Dorsolateral prefrontal cortex (tissue), 122 donors: ENCODE measurements at places on chromosomes 1 and 21.

DNA sequence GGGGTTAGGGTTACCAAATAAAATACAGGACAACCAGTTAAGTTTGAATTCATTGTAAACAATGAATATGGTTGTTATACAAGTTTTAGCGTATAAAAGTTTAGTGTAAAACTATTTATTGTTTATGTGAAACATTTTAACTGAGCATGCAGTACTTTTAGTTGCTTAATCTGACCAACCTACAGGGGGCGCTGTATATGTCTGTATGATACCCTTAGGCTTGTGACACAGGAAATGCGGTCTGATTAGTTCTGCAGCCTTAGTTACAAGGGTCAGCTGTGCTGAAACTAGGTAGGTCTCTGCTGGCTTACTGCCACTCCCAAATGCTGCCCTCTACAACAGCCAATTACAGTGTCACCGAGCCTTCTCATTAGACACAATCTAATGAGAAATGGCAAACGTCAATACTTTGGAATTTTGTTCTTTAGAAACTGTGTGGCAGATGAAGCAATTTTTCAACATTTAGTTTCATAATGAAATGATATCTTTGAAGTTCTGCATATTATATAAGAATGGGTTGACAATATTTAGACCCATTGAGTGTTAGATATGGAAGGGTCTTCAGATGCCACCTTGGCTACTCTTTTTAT, 56.2 kb downstream of the NTNG1 start:
- no peak for DNase-seq

DNA sequence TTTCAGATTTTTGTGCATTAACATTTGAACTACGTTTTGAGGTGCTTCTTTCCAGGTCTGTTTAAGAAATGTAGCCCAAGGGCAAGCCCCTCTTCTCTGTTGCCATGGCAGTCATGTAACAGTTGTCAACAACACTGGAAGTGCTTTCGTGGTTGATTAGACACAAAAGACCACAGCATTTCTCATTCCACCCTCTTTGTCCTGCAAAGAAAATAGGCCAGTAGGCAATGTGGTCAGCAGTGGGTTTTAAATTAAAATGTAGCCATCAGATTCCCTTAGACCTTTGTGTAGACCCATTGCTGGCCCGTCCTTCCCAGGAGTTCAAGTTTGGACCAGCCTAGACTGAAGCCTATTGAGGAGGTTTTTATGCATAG, 35.4 kb downstream of the VANGL1 start:
- no peak for DNase-seq

- DNase-seq = no peak
These were observed 3.3 kb downstream of the LHX4 start for GRCh38 chr1:180233191-180234011.

GRCh38 chr1:170521818-170522217, 10.1 kb upstream of the GORAB start:
- no peak for DNase-seq

DNA sequence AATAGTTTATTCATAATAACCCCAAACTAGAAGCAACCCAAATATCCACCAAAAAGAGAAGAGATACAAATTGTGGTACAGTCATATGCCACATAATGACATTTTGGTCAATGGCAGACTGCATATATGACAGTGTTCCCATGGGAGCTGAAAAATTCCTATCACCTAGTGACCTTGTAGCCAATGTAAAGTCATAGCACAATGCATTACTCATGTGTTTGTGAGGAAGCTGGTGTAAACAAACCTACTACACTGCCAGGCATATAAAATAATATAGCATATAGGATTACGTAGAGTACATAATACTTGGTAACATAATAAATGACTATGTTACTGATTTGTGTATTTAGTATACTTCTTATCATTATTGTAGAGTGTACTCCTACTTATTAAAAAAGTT, 29.5 kb upstream of the SLFNL1 start:
- no peak for DNase-seq

DNA sequence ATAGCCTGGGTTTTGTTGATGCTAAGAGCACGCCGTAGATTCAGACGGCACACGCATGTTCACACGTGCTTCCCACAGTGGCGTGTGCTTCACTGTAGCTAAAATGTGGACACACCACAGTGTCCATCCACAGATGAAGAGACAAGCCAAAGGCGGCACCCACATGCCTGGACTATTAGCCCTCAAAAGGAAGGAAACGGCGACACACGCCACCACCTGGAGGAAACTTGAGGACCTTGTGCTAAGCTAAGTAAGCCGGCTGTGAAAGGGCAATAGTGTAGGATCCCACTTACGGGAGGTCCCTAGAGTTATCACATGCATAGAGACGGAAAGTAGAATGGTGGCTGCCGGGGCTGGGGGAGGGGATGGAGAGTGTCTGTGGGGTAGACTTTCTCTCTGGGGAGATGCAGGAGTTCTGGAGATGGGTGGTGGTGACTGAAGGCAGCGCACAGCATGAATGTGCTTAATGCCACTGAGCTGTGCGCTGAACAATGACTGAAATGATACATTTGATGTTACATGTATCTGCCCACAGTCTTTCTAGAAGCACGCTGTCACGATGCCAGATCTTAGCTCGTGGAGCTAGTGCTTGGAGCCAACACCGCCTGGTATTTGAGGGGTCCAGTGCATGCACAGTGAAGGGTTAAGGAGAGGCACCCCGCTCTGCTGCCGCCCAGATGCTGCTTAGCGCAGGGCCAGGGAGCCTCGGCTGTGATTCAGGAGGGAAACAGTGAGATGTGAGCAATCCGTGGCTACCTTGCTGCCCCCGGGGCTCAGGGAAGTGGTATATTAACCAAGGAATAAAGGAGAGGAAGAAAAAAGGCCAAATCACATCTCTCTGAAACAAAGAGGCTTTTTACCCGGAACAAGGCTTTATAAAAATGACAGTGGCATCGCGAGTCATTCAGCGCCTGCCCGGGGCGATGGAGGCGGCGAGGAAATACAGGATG, 103.7 kb downstream of the PRDM16 start:
- no peak for DNase-seq

DNA sequence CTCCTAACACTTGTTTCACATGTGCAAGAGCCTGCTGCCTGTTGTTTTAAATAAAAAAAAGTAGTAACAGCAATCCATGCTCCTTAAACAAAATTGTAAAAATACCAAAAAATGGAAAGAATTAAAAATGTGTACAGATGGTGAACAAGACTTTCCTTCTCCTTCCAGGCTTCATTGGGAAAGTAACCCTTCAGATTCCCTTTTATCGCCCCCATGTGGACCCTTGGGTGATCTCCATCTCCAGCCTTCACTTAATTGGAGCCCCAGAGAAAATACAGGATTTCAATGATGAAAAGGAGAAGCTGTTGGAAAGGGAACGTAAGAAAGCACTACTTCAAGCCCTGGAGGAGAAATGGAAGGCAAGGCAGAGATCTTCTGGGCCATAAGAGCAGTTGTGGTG, 14.2 kb downstream of the VPS13D start:
- no peak for DNase-seq

- DNase-seq = no peak
These were observed 99.5 kb downstream of the NGF start for GRCh38 chr1:115238336-115239147.

DNA sequence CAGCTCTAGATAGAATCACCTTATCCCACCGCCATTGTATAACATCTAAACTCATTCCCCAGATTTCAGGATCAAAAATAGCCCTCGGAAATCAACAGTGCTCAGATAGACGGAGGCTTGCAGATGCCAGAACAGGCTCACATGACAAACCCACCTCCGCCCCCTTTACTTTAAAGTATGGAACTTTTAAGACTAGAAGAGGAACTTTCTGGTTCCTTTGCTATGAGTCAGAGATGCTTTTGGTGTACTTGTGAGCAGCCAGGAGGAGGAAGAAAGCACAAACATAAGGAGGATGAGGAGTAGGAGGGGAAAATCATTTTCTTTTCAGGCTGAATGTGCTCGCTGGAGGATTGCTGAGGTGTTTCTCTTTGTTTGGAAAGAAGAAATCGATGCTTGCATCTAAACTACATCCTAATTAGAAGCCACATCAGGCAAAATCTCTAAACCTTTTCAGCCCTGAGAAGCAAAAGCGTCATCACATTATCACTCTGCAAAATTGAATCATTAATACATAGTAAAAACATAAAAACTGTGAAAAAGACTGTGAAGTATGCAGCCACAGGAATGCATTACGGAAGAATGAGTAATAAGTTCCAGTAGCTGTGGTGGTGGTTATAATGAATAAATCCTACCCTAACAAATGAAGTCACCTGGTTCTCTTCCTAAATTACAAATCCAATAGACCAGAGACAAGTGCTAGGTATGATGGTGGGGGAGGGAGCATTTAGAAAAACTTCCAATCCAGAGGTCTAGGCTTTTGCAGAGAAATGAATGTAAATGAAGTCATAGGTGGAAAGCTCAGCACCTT, 251.3 kb downstream of the KCNH1 start:
- DNase-seq = no peak

DNA sequence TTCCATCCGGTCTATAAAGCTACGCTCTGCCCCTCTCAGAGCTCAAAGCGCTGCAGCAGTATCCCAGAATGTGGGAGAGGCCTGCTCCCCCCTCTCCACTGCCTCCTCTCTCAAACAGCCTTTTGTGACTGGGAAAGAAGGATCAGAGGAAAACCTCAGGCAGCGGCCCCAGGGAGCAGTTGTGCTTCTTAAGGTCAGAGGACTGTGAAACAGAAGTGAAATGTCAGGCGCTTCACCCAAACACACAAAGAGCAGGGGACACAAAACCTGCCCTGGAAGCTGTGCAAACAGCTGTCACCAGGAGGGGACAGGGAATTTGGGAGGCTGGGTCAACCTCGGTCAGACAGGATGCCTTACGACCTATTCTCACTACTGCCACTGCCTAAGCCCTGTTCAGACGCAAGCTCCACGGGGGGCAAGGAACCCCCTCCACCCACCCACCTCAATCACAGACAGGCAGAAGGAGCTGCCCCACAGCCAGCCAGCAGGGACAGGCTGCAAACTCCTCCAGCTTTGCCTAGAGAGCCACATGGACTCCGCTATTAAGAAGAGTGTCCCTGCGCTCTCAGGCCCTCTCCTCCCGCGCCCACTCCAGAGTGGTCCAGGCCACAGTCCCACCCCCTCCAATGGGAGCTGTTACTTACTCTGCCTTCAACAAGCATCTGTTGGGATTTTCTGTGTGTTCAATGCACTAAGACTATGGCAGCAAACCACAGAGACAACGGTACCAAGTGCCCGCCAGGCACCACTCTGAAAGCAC, 14.6 kb downstream of the SSBP3 start:
- no peak for DNase-seq
